ENCODE measurements at places on chromosomes 1 and 21.

DNA sequence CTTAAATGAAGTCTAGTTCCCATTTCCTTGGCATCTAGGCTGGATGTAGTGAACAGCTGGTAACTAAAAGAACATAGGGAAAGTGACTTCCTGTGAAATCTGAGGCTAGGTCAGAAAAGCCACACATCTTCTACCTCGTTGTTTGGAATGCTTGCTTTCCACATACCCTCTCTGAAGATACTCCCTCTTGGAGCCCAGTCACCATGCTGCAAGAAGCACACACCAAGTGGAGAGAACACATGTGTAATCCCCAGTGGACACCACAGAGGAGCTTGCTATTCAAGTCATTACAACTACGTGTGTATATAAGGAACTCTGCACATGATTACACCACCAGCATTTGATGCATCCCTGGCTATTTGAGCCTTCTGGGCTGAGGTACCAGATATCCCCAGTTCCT is 125.9 kb downstream of the RGS21 start:
- DNase-seq: no peak

- no peak for DNase-seq
Measured at GRCh38 chr1:228883535-228883934, 148.3 kb downstream of the RHOU start.

GRCh38 chr1:182786223-182786994 is 3.2 kb upstream of the NPL start:
- peak; percentile 62 for DNase-seq

DNA sequence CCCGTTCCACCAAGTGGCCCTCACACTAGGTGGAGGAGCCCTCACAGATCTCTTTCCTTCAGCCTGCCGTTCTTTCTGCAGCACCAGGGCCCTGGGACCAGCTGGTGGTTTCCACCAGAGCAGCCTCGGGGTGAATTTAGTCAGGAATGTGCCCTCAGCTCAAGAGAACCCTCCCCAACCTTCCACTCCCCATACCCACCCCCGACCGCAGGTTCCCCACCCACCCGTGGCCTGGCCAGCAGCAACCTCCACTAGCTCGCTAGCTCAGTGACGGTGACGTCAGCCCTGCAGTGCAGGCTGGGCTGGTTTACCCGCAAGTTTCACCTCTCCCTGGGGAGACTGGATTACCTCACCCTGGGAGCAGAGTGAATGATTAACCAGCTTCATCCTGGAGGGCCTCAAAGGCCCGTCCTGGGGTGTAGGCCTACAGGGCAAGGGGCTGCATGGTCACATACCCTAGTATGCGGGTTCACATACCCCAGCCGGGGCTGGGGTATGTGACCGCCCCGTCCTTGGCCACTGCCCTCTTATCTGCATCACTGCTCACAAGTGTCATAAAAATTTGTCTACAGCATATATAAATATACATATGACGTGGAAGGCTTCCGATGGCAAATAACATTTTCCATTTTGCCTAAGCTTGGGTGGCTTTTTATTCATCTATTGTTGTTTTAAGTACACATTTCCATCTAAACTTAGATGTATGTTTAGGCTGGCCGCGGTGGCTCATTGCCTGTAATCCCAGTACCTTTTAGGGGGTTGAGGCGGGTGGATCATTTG is 24.5 kb downstream of the ELF3 start:
- peak; percentile 91 for DNase-seq

DNA sequence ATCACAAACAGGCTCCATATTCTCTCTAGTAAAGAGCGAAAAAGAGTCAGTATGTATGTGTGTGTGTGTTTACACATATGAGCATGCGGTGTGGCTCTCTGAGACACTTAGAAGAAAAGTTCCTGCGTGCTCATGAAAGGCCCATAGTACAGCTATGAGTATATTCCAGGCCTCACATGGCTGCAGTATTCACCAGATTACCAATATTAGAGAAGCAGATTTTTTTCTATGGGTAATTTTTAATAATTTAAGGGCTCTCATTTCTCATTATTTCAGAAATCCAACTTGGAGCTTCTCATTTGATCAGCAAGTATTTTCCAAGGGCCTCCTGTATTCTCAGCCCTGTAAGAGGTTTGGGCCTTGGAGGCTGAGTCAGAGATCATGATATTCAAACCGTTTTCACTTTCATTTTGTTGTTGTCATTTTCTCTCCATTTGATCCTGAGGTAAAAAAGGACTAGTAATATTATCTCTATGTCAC is 232.9 kb upstream of the SGIP1 start:
- DNase-seq: peak; percentile 49

DNA sequence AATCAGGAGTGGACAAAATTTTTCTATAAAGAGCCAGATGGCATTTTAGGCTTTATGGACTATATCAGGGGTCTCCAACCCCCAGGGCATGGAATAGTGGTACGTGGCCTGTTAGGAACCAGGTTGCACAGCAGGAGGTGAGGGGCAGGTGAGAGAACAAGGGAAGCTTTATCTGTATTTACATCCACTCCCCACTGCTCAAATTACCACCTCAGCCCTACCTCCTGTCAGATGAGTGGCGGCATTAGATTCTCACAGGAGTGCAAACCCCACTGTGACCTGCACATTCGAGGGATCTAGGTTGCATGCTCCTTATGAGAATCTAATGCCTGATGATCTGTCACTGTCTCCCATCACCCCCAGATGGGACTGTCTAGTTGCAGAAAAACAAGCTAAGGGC is 13.9 kb downstream of the PHTF1 start:
- DNase-seq: no peak

Measured in fibroblast of gingiva (primary cell).